Endothelial cell (in vitro differentiated cells): ENCODE measurements at places on chromosomes 1 and 21. TPM values are rescaled to one million over a fixed set of nuclear protein-coding genes. Genes with fewer than 3 reads are reported as not detected.

DNA sequence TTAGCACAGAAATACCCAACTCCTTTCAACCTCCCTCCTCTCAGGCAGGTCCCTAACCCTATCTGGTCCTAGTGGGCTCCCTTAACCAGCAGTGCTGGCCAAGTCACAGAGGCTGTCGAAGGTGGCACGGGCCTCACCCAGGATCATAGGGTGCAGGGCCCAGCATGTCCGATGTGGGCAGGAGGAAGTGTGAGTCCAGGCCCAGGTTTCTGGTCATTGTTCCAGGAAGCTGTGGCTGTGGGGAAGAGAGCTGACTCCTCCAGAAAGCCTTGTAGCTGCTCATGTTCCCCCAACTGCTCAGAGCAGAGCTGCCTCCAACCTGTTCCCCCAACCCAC, 2.4 kb downstream of the CCDC17 start:
- DNase-seq: no peak
- peak overlapping the region; percentile 48 for H3K27ac ChIP-seq
- H3K27me3 ChIP-seq: peaks cover 9% of the 10 kb centered on the region
- peaks cover 36% of the 10 kb centered on the region for H3K36me3 ChIP-seq
- no peak overlapping the region for H3K4me3 ChIP-seq

DNA sequence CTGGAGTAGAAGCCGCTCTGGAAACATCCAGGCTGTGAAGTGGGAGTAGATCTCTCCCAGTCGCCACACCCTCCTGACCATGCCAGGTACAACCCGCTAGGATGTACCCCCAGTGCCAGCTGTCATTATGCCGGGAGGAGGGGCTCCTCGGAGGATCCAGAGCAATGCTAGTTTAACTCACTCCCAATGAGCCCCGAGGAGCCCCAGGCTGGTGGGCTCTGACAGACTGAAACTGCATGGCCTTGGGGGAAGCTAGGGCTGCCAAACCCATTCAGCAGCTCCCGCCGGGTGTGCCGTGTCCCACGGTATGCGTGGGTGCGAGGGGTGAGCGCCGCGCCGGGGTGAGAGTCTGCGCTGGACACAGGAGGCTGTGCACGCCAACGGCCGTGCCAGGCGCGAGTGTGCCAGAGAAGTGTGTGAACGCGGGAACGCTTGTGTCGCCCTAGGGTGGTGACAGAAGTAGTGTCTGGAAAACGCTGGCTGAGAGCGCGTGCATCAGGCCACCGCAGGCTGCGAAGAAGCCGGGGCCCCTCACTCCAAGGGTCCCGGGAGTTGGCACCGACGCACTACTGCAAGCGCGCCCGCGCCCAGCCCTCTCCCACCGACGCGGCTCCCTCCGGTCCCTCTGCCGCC, 177.1 kb upstream of the EDN2 start:
- no peak for DNase-seq
- H3K27me3 ChIP-seq: peaks cover 19% of the 10 kb centered on the region
- peaks cover 12% of the 10 kb centered on the region for H3K4me1 ChIP-seq
- H3K36me3 ChIP-seq: no peaks in the 10 kb centered on the region
- peak overlapping the region; percentile 89 for H3K4me3 ChIP-seq

- peaks cover 7% of the 10 kb centered on the region for H3K36me3 ChIP-seq
- H3K27me3 ChIP-seq: peaks cover 6% of the 10 kb centered on the region
- H3K4me1 ChIP-seq: peaks cover 14% of the 10 kb centered on the region
- DNase-seq: no peak
- no peak overlapping the region for H3K4me3 ChIP-seq
- H3K27ac ChIP-seq: no peak overlapping the region
Observed at GRCh38 chr1:180849031-180849775, 63.5 kb upstream of the KIAA1614 start.

GRCh38 chr1:11913291-11913690, 12.9 kb downstream of the KIAA2013 start:
- H3K4me1 ChIP-seq: peaks cover 4% of the 10 kb centered on the region
- H3K4me3 ChIP-seq: no peak overlapping the region
- peaks cover 11% of the 10 kb centered on the region for H3K27me3 ChIP-seq
- H3K27ac ChIP-seq: no peak overlapping the region
- no peak for DNase-seq
- no peaks in the 10 kb centered on the region for H3K36me3 ChIP-seq

GRCh38 chr1:213003256-213003655, 12.4 kb downstream of the ANGEL2 start:
- H3K4me1 ChIP-seq: no peaks in the 10 kb centered on the region
- H3K27me3 ChIP-seq: no peaks in the 10 kb centered on the region
- H3K4me3 ChIP-seq: no peak overlapping the region

DNA sequence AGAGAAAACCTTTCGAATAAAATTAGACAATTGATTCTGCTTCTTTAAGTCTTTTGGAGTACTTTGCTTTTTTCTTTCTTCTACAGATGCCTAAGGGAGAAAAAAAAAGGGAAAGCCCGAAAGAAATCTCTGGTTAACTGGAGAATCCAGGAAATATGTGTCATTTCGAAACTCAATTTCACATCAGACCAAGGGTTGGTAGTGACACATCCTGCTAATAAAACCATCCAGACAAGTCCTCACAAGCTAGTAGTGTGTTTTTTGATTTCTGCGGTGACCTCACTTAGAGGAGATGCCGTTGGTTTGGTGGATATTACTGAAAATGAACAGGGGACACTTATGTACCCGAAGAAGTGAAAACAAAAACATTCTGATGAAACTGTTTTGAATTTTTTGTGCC, 726.5 kb upstream of the ADAMTS5 start:
- no peak overlapping the region for H3K27ac ChIP-seq
- DNase-seq: no peak
- no peak overlapping the region for H3K4me3 ChIP-seq
- no peaks in the 10 kb centered on the region for H3K27me3 ChIP-seq
- H3K36me3 ChIP-seq: peaks cover 2% of the 10 kb centered on the region

- H3K4me1 ChIP-seq: peaks cover 40% of the 10 kb centered on the region
- H3K36me3 ChIP-seq: peaks cover 13% of the 10 kb centered on the region
- H3K4me3 ChIP-seq: no peak overlapping the region
Observed at GRCh38 chr1:183847641-183848040, 42.7 kb downstream of the RGL1 start.

- H3K4me3 ChIP-seq: no peak overlapping the region
- no peaks in the 10 kb centered on the region for H3K36me3 ChIP-seq
Observed at GRCh38 chr21:35664683-35665082, 395.6 kb downstream of the SETD4 start.

GRCh38 chr1:145757420-145757819, 38.1 kb downstream of the CD160 start:
- no peak for DNase-seq
- H3K27me3 ChIP-seq: peaks cover 2% of the 10 kb centered on the region
- H3K4me1 ChIP-seq: no peaks in the 10 kb centered on the region
- no peak overlapping the region for H3K27ac ChIP-seq

DNA sequence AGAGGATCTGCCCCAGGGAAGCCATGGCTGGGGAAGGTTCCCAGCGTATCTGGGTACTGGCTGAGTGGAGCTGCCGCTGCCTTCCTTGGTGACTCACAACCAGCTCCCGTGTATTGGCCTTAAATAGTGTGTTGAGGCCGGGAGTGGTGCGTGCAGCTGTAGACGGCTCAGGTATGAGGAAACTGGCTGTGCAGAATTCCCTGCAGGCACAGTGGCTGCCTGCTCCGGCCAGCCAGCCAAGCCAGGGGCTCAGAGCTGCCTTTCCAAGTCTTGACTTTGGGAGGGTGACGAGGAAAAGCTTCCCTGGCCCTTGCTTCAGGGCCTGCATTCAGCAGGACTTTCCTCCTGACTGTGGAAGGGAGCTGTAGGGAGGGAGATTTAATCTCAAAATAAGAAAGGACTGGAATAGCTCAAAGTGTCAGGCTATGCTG, at the start of gene VTCN1:
VTCN1 (minus strand) TSS at position 97 of the 431 bp plus-strand sequence; CDS start at position 25, 72 bp downstream.
- H3K4me1 ChIP-seq: no peaks in the 10 kb centered on the region
- H3K36me3 ChIP-seq: no peaks in the 10 kb centered on the region
- no peak within 1 kb of the TSS for H3K4me3 ChIP-seq
- H3K27me3 ChIP-seq: peaks cover 3% of the 10 kb centered on the region

DNA sequence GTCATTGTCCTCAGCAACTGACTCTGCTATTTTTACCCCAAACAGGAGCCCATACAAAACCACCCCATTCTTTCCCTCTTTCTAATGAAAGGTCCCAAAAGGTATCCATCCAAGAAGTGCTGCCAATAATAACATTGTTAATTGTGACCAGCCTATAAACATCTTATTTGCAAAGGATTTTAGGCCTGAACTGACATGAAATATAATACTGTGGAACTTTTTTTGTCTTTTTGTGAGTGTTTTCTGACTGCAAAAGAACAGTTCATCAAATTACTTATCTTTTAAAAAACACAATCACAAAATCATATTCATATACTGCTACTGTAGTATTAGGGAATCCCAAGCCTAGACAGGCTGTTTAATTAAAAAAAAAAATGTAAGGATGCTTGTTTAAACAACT, 3.4 kb downstream of the PIGM start:
- no peak for DNase-seq
- H3K4me1 ChIP-seq: peaks cover 24% of the 10 kb centered on the region
- peaks cover 3% of the 10 kb centered on the region for H3K36me3 ChIP-seq
- H3K27me3 ChIP-seq: peaks cover 9% of the 10 kb centered on the region

GRCh38 chr1:180218806-180219765, 11.0 kb upstream of the LHX4 start:
- peaks cover 7% of the 10 kb centered on the region for H3K4me1 ChIP-seq
- DNase-seq: no peak

- H3K36me3 ChIP-seq: no peaks in the 10 kb centered on the region
- H3K4me1 ChIP-seq: peaks cover 4% of the 10 kb centered on the region
- H3K4me3 ChIP-seq: no peak overlapping the region
- no peak overlapping the region for H3K27ac ChIP-seq
Observed at GRCh38 chr1:211014275-211014674, 119.7 kb downstream of the KCNH1 start.

DNA sequence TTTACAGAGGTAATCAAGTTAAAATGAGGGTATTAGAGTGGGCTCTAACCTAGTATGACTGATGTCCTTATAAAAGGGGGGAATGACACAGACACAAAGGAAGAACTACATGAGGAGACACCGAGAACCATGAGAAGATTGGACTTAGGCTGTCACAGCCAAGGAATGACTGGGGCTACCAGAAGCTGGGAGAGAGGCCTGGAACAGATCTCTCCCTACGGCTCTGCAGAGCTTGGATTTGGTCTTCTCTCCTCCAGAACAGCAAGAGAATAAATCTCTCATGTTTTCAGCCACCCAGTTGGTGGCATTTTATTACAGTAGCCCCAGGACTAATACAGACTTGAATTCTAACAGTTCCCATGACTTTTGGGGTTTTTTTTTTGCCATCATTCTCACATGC, 110.8 kb downstream of the PSMG1 start:
- H3K27me3 ChIP-seq: peaks cover 3% of the 10 kb centered on the region
- DNase-seq: no peak
- no peak overlapping the region for H3K27ac ChIP-seq
- H3K4me1 ChIP-seq: peaks cover 10% of the 10 kb centered on the region
- peaks cover 3% of the 10 kb centered on the region for H3K36me3 ChIP-seq
- H3K4me3 ChIP-seq: no peak overlapping the region

DNA sequence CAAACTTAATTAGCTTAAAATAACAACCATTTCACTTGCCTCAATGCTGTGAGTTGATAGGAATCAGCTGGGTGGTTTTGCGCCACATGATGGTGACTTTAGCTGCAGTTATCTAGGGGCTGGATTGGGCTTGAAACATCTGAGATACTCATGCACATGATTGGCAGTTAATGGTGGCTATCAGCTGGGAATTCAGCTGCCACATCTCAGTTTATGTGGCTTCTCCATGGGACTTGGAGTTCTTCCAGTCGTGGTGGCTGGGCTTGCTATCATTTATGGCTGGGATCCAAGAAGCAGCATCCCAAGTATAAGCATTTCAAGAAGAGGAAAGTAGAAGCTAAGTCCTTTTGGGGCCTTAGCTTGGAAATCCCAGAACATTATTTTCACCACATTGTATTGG, 36.4 kb downstream of the PDC start:
- H3K27me3 ChIP-seq: no peaks in the 10 kb centered on the region
- DNase-seq: no peak
- no peak overlapping the region for H3K4me3 ChIP-seq
- H3K27ac ChIP-seq: no peak overlapping the region
- H3K36me3 ChIP-seq: no peaks in the 10 kb centered on the region
- H3K4me1 ChIP-seq: no peaks in the 10 kb centered on the region

GRCh38 chr21:15034126-15034853, 30.5 kb downstream of the NRIP1 start:
- H3K27me3 ChIP-seq: peaks cover 3% of the 10 kb centered on the region
- H3K4me3 ChIP-seq: no peak overlapping the region
- peaks cover 9% of the 10 kb centered on the region for H3K4me1 ChIP-seq
- no peak for DNase-seq
- H3K27ac ChIP-seq: no peak overlapping the region

DNA sequence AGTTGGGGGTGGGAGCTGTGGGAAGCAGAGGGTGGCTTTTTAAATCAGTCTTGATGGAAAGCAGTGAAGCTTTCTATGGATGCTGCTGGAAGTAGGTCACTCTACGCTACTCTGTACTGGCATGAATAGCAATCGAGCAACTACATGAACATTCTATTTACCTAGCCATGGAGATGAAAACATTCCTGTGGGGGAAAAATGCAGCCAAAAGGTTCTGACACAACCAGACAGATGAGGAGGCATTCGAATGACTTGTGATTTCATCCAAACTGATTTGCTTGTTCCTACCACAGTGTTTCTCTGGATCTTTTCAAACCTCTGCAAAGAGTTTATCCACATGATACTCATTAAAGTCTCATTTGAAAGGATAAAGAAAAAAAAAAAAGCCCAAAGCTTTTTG, 95.0 kb downstream of the ASTN1 start:
- H3K27me3 ChIP-seq: peaks cover 5% of the 10 kb centered on the region
- peaks cover 26% of the 10 kb centered on the region for H3K4me1 ChIP-seq
- no peak for DNase-seq
- H3K27ac ChIP-seq: no peak overlapping the region
- no peak overlapping the region for H3K4me3 ChIP-seq

- no peak overlapping the region for H3K27ac ChIP-seq
- no peaks in the 10 kb centered on the region for H3K36me3 ChIP-seq
- no peak overlapping the region for H3K4me3 ChIP-seq
- no peaks in the 10 kb centered on the region for H3K4me1 ChIP-seq
- H3K27me3 ChIP-seq: no peaks in the 10 kb centered on the region
- no peak for DNase-seq
Observed at GRCh38 chr21:41031701-41032220, 136.2 kb upstream of the BACE2 start.

- no peaks in the 10 kb centered on the region for H3K36me3 ChIP-seq
- DNase-seq: no peak
- no peaks in the 10 kb centered on the region for H3K27me3 ChIP-seq
- H3K4me1 ChIP-seq: no peaks in the 10 kb centered on the region
Observed at GRCh38 chr1:67367370-67368045, 59.8 kb downstream of the IL12RB2 start.

GRCh38 chr1:154391086-154391770, 13.9 kb upstream of the IL6R start:
- H3K4me1 ChIP-seq: no peaks in the 10 kb centered on the region
- peaks cover 4% of the 10 kb centered on the region for H3K27me3 ChIP-seq
- H3K27ac ChIP-seq: no peak overlapping the region
- no peaks in the 10 kb centered on the region for H3K36me3 ChIP-seq
- DNase-seq: no peak

- peaks cover 46% of the 10 kb centered on the region for H3K36me3 ChIP-seq
- H3K27me3 ChIP-seq: peaks cover 13% of the 10 kb centered on the region
- H3K4me1 ChIP-seq: peaks cover 42% of the 10 kb centered on the region
- H3K27ac ChIP-seq: no peak overlapping the region
- peak; percentile 1 for DNase-seq
Observed at GRCh38 chr1:248821641-248822040, 4.1 kb downstream of the SH3BP5L start.

SGIP1 gene
- total RNA-seq: 32.8 TPM

YIPF1 gene
- 26.3 TPM for total RNA-seq

TTC34 gene
- total RNA-seq: 0.82 TPM

PRAMEF8 gene
- not detected for total RNA-seq

CBR3 gene
- 0.38 TPM for total RNA-seq

DNAI4 gene
- total RNA-seq: 5.1 TPM

WNT9A gene
- 1.0 TPM for total RNA-seq

CYP4Z1 gene
- not detected for total RNA-seq
